ENCODE measurements at places on chromosomes 2 and 18.

DNA sequence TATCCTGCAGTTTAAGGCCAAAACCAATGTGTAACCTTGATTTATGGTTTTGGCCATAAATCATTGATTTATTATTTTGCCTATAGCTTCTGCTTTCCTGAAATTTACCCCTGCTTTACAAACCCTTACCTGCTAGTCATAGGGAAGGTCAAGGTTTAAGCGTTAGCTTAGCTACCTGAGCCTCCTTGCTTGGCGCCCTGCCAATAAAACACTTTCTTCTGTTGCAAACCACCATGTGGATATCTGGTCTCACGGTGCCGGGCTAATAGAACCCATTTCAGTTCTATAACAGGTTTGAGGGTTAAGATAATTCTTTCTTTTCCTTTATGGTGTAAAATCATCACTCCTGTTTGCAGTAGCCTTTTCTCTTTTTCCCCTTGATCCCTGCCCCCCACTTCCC lies 72.2 kb downstream of the PDK1 start:
- DNase-seq = no peak

DNA sequence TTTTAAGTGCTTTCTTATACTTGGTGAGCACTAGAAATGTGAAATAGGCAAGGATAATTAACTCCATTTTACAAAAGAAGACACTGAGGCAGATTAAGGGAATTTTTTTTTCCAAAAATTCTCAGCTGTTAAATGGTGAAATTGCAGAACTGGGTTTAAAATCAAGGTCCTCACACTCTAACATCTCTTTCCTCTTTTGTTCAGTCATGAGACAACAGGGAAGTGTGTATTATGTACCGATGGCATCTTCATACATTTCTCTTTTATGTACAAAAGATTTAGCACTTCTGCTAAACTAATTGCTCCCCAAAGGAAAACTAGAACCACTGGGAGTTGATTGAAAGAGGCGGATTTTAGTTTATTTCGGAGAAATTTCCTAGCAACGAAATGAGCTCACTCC lies 203.0 kb downstream of the SETBP1 start:
- DNase-seq = no peak

DNA sequence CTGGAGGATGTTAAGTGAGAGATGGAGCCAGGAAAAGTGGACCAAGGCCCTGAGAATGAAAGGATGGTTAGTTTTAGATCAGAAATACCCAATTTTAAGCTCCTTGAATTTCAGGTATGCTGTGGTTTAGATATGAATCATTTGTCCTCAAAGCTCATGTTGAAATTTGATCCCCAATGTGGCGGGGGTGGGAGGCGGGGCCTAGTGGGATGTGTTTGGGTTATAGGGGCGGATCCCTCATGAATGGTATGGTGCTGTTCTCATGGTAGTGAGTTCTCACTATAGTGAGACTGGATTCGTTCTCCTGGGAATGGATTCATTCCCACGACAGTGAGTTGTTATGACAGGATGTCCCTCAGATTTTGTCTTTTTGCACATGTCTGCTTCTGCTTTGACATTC lies 11.4 kb downstream of the MYO5B start:
- no peak for DNase-seq

- no peak for DNase-seq
Measured at GRCh38 chr2:238242731-238243495, 3.1 kb upstream of the HES6 start.

DNA sequence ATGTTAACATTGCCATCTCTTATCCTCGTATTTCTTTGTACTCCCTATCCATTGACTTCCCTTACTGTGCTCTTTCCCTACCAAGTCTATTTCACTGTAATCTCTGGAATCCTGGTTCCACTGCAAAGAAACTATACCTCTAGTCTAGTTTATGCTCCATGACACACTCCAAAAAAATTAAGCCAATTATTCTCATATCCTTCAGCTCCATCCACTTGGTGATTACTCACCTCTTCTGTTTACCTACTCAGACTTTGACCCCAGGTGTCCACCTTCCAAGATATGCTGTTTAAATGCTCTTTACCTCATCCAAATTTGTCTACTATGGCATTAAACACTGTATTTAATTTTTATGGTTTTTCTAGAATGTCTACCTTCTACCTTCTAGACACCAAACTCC lies 137.9 kb downstream of the ATAD2B start:
- DNase-seq = no peak

DNA sequence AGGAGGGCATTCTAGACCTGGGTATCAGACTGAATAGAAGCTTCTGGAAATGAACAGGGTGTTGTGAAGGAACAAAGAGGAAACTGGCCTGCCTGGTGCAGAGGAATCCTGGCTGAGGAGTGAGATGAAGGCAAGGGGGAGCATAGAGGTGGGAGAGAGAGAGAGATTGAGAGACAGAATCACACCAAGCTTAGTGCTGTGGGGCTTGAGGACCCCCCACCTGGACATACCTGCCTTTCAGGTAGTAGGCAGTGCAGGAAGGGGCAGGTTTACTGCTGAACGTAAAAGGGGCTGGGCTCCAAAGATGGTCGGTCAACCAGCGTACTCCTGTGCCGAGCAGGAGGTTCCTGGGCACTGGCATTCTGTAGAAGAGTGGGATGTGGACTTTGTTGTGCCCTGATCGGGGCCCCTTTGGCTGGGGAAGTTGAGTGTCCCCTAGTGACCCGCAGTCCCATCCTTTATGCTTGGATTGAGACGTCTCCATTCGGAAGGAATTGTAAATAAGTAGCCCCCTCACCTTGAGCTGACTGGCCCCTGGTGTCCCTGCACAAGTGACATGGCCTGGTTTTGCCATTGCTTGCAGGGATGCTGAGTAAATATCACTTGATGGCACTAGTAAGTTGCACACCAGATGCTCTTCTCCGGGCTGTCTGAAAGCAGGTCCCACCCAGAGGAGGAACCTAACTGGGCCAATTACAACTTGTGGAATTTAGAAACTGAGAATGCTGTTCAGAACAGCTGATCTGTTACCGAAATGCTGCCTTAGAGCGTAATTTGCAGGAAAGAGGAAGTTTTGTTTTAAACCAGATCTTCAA lies 1.4 kb downstream of the UBE2F start:
- DNase-seq = no peak

DNA sequence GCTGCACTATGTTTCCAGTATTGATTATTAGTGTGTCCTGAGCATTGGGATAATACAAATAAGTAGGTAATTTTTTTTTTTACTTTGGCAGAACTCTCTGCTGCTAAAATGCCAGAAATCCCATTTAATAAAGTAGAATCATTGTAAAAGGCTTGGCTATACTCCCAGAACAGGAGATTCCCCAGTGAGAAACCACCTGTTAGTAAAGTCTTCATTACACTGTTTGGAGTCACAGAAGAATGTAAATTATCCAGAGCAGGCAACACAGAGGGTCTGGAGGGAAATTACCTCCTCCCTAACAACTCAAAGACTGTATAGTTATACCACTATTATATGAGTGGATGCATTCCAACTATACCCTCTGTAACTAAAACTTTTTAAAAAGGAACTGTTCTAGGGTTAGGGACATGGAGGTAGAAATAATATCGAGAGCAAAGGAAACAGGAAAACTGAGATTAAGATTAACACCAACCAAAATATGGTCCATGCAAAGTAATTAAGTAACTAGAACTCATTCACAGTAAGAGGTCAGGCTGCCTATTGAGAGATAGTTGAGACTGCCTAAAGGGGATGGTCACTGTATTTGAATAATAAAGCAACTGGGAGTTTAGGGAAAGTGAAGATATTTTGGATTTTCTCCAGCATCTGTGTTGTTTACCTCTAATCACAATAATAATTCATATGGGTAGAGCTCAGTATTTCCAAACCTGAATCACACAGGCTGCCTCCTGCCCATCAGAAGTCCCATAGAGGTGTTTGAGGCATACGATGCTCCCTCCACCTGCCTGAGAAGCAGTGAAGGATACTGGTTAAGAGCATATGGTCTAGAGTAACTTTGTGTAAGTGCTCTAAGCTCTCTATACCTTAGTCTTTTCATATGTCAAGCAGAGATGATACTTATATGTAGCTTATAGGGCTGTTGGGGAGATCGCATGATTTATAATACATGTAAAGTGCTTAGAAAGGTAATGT lies 34.4 kb downstream of the MAP2 start:
- DNase-seq = no peak
